ENCODE measurements at places on chromosomes 2 and 18.

GRCh38 chr2:152440460-152440859 lies 105.5 kb downstream of the FMNL2 start:
- no peak for DNase-seq

- DNase-seq: no peak
These were observed 58.7 kb downstream of the PIGN start for GRCh38 chr18:62128157-62128556.

DNA sequence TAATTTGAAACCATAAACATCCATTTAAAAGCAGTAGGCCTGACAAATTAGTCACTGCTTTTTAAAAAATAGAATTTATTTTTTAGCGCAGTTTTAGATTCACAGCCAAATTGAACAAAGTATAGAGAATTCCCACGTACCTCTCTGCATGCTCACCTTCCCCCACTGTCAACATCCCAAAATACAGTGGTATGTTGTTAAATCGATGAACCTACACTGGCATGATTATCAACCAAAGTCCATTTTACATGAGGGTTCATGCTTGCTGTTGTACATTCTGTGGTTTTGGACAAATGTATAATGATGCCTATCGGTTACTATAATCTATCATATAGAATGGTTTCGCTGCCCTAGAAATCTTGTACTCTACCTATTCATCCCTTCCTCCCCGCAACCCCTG lies 5.6 kb upstream of the ELOA2 start:
- DNase-seq: no peak

- DNase-seq: no peak
These were observed 12.9 kb downstream of the ID2 start for GRCh38 chr2:8694737-8695136.

DNA sequence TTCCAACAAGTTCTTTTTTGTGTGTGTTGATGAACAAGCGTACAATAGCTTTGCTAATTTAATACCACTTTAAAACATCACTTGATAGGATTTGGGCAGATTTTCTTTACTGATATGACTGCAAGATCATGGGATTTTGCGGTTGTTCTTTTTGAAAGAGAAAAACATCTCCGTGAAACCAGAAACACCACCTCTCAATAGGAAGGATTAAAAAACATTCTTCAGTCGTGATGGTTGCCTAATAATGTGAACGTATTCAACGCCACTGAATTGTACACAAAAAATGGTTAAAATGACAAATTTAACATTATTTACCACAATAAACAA lies 19.3 kb downstream of the RBMS1 start:
- DNase-seq: no peak

DNA sequence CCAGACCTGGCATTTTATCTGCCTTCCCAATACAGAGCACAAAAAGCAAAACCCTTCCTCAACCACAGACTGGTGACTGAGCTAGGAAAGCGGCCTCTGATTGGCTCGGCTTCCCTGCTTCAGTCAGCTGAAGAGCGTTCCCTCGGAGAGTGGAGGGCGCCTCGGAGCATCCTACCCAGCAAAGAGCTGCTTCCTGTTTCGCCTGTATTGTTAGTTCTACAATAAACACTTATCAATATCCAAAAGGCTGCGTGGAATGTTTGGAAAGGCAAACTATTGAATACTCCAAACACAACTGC lies 125.0 kb downstream of the CACNB4 start:
- no peak for DNase-seq

DNA sequence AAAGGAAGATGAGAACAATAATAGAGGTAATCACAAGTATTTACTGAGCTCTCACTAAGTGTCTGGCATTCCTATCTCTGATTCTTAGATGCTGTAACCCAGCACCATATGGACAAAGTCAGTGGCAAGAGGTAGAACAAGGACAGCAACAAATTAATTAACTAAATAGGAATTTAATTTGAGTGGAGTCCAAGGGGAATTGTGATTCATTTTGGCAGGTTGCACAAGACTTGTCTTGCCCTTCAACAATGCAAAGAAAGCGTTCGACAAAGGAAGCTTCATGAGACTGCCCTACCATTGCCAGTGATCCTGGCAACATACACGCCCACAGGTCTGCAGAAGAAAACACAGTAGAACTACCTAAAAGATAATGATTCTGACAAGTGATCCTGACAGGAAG lies 221.6 kb downstream of the RBM43 start:
- no peak for DNase-seq

- DNase-seq: no peak
These were observed 89.2 kb downstream of the ZBTB7C start for GRCh38 chr18:48319801-48320638.

DNA sequence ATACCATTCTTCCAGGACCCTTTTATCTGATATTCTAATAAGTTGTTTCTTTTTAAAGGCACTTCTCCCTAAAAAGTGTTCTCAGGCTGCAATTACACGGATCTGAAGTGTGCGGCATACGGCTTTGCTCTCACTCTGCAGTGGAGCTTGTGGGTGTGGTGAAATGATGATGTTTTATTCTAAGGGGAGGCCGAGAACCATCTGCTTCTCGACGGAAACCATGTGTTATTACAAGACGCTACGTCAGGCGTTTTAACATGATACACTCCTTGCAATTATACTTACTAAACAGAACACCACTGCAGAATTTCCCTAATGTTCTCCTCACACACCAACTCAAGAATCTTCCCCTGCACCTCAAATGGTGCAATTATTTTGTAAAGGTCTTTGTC lies 34.9 kb upstream of the CTDP1 start:
- DNase-seq: no peak

DNA sequence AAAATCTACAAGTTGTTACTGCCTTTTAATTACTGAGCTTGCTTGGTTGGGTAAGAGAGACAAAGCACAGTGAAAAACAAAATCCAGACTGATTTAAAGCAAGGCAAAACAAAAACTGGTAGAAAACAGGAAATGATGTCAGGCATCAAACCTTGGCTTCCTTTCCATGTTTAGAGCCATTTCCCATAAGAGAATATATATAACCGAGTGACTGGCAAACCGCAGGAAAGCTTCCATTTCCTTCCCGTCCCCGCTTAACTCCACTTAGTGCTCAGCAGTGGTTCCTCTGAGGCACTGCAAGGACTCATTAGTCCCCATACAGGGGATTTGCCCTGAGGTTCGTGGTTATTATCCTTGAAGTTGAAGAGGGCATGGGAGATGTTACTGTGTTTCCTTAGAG lies 446.3 kb downstream of the LPIN1 start:
- DNase-seq: no peak

- no peak for DNase-seq
These were observed 200.5 kb upstream of the RND3 start for GRCh38 chr2:150688016-150688415.

- DNase-seq: no peak
These were observed 123.7 kb downstream of the TFCP2L1 start for GRCh38 chr2:121161272-121161671.

GRCh38 chr2:181992776-181993175 lies 7.1 kb downstream of the PPP1R1C start:
- DNase-seq: peak; percentile 30

DNA sequence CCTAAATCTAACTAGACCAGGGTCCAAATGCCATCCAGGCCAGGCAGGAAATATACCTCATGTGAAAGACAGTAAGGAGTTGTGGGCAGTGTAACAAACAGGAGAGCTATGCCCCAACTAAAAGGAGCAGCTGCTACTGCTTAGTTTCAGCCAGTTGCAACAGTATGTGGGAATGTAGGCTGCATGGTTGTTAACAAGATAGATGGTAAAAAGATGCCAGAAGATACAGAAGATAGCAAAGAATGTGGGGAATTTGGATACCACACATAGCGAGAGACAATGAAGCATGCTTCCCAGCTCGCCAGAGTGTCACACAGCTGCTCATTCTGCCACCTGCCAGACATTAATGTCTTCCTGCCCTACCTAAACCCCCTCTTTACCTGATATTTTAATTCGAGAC lies 39.4 kb upstream of the CYBRD1 start:
- no peak for DNase-seq

GRCh38 chr2:136206613-136207012 lies 88.7 kb upstream of the CXCR4 start:
- peak; percentile 21 for DNase-seq

- DNase-seq: no peak
These were observed 200.6 kb upstream of the RBMS1 start for GRCh38 chr2:160694221-160694620.

- DNase-seq: no peak
These were observed 1021.3 kb upstream of the GYPC start for GRCh38 chr2:125634662-125635061.

DNA sequence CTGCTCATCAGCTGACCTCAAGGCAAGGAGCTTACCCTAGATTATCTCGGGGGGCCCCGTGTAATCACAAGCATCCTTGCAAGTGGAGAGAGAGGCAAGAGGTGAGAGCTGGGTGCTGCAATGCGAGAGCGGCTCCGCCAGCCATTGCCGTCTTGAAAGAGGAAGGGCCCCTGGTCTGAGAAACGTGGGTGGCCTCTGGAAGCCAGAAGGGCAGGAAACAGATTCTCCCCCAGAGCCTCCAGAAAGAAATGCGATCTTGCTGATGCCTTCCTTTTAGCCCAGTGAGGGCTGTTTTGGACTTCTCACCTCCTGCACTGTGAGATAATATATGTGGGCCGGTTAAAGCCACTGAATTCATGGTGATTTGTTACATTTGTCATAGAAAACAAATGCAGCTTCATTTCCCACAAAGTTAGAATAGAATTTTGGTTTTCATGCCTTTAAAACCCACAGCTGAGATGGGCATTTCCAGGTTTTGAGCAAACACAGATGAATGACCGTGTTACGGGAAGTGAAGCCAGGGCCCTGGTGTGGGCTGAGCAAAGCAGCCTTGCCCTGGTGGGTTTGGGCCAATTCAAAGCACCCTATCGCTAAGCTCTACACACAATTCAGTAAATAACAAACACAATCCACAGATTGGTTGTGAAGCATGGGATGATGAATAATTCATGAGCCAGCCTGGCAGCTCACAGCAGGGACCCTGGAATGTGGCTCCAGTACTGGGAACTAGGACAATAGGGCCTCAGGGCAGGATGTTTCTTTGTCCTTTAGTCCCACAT lies 319.9 kb upstream of the HS6ST1 start:
- DNase-seq: no peak

DNA sequence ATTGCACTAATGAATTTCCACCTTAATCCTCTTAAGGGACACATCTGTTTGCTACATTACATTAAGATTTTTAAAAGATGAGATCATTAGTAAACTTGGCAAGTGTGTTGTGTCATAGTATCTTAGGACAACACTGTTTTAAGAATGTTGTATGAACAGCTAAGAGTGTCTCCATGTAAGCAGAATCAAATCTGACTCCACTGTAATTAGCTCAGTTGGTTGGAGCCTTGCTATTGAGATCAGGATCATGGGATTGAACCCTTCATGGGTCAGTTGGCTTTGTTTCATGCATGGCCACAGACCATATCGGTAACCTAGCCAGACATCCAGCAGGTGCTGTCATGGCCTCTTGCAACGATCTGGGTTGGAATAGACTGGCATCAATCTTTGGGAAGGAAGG lies 5.2 kb downstream of the FHOD3 start:
- no peak for DNase-seq

DNA sequence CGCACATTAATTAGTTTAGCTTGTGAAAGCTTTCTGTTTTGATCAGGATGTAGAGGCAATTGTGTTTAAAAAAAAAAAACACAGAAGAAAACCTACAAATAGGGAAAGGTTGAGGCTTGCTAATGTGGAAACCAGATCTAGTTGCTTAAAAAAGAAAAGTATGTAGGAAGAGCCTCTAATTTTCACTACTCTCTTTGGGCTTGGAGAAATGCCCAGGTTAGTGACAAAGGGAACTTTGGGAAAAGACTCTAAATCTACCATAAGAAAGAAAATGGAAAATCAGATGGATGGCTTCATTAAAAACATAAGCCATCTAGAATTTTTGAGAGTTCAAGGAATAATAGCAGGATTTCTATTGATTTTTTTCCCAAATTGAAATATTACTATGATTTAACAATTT lies 47.3 kb upstream of the SLC38A11 start:
- no peak for DNase-seq

- DNase-seq: no peak
These were observed 72.9 kb downstream of the GALNT14 start for GRCh38 chr2:31065356-31065755.

DNA sequence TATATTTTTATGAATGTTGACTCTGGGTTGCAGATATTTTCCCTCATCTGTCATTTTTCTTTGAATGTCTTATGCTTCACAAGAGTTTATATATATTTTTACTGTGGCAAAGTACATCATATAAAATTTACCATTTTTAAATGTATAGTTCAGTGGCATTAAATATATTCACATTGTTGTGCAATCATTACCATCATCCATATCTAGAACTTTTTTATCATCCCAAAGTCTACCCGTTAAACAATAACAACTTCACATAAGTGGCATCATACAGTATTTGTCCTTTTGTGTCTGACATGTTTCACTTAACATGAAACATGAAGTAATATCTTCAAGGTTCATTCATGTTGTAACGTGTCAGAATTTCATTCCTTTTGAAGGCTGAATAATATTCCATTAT lies 24.5 kb downstream of the RAB3GAP1 start:
- no peak for DNase-seq

DNA sequence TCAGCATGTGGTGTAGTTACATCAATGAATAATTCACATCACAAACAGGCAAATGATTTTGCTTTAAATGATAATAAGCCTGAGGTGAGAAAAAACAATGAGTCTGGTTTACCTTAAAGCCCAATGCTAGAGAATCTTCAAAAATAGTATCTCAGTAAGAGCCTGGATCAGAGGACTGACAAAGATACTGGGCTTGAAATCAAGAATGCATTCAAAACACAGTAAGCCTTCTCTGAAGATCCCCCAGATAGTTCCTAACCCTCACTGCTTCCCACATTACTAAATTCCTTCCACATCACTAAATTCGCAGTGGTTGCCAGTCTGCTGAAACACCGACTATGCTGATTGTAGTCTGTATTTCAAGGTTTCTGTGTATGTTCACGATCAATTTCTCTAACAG lies 514.9 kb downstream of the SUCLG1 start:
- no peak for DNase-seq

DNA sequence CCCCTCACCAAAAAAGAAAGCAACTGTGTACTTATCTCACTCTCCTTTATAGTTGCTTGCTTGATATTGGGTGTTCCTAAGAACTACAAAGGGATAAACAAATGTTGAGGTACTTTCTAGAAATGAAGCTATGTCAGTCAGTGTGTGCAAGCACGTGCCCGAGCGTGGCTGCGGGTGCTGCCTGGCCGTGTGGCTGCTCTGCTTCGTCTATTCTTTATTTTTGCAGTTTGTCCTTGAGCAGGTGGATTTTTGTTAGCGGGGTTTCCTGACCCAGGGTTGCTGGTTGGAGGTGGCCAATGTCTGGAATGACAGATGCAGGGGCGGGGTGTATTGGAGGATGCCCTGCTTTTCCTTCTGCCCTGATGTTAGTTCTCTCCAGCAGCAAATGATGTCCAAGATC lies 62.6 kb downstream of the ACOXL start:
- DNase-seq: no peak

DNA sequence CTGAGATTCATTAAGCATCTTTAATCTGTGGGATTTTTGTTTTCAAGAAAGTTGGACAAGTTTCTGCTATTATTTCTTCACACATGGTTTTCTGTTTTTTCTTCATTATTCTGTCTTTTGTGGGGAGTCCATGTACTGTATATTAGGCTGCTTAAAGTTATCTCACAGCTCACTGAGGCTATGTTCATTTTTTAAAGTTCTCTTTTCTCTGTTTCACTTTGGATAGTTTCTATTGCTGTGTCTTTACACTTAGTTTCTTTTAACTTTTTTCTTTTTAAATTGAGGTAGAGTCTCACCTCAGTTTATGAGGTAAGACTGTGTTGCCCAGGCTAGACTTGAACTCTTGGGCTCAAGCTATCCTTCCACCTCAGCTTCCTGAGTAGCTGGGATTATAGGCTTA lies 8.6 kb downstream of the OSBPL6 start:
- no peak for DNase-seq

- no peak for DNase-seq
These were observed 223.3 kb downstream of the CNTNAP5 start for GRCh38 chr2:124248386-124248785.
